ENCODE measurements at places on chromosomes 3 and 15.

DNA sequence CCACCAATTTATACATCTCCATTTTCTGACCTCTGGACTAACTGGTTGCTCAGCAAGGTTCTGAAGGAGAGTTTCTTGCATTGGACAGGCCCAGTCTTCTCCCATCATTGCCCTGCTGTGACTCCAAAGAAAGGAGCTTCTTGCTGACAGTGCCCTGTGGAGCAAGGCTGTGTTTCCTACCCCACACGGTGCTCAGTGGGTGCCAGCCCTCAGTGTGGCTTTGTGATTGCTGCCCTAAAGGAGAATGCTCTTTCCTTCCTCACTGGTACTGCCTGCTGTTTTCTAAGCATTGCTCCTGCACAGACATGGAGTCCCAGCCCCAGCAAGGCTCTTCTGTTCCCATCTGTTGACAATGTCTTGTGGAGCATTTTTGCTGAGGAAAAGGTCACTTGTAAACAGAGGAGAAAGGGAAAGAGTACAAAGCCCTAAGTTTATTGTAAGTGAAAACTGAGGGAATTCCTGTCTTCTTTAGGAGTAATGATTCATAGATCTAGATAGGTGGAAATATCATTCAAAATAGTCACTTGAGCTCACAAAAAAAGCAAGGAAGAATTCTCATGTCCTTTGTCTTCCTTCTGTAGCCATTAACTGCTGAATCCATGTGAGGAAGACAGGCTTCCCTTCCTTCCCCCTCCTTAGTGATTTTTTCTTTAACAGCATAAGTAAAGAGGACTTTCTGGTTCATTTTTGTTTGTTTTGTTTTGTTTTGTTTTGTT lies 62.9 kb downstream of the HMG20A start:
- no peak for DNase-seq

DNA sequence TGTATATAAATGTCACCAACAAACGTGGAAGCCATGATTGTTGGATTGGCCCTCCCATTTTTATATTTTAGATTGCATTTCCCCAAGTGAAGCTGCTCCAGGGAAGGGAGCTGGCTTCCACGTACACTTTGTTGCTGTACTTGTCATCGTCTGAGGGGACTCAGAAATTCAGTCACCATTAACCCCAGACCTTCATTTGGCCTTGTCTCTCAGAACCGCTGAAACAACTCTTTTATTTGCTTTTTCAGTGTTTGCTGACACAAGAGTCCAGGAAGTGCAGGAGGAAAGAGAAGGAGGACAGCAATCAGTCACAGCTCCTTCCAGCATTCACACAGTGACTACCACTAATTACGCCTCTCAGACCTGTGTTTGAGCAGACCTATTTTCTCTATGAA lies 276.5 kb downstream of the TBL1XR1 start:
- no peak for DNase-seq

DNA sequence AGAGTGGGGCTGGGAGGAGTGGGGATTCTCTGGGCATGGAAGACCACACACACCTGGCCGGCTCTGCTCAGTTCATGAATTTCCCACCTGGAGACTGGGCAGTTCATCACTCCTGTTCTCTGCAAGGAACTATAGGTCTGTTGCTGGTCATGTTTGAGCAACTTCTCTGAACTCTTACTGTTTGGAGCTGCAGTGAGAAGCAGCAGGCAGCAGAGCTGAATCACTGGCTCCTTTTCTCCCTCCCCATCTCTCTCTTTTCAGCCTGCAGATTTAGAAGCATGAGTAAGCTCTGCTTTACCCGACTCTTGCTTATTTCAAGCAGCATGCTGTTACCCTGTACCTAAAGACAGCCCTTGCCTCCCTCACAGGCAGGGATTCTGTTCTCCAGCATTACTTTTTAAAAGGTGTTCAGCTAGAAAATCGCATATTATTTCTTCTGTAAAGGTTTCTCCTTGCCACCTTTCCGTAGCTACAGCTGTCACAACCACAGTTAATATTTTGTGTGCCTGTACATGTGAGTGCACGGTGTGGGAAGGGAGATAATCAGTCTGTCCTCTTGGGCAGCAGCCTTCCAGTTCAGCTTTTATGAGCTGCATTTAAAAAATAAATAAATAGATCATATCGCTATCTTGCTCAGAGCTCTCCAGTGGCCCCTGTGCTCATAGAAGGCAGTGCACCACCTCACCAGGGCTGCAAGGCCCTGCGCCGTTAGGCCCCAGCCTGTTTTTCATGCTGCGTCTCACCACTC lies 131.6 kb downstream of the CHCHD6 start:
- DNase-seq: peak; percentile 32

DNA sequence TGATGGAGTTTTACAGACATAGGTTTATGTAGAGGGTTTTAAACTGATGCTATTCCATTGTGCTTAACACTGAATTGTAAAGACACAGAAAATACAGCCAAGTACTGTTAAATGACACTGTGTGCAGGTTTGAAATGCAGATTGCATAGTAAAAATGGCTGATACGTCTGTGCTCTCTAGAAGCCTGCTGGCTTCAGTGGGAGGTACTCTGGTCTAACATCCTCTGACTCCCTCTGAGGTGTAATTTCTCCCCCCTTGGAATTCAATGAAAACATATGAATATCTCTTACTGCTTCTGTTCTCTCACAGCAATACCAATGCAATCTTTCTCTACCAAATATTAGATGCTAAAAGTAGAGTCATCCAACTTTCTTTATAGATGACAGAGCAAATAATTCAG lies 176.6 kb downstream of the SLC9A9 start:
- no peak for DNase-seq

GRCh38 chr15:34365836-34366235 lies 1.2 kb downstream of the LPCAT4 start:
- DNase-seq: no peak

GRCh38 chr3:147669077-147669476 lies 259.9 kb downstream of the ZIC1 start:
- DNase-seq: no peak

DNA sequence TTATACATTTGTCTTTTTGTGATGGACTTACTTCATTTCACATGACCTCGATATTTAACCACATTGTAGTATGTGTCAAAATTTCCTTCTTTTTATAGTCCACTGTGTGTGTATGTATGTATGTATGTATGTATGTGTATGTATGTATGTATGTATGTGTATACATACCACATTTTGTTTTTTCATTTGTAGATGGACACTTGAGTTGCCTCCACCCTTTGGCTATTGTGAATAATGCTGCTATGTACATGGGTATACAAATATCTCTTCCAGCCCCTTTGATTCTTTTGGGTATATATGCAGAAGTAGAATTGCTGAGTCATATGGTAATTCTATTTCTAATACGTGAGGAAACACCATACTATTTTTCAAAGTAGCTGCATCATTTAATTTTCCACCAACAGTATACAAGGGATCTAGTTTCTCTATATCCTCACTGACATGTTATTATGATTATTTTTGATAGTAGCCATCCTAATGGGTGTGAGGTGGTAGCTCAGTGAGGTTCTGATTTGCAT lies 228.2 kb downstream of the OPA1 start:
- DNase-seq: no peak

GRCh38 chr3:17579289-17580031 lies 163.0 kb downstream of the TBC1D5 start:
- DNase-seq: peak; percentile 17

DNA sequence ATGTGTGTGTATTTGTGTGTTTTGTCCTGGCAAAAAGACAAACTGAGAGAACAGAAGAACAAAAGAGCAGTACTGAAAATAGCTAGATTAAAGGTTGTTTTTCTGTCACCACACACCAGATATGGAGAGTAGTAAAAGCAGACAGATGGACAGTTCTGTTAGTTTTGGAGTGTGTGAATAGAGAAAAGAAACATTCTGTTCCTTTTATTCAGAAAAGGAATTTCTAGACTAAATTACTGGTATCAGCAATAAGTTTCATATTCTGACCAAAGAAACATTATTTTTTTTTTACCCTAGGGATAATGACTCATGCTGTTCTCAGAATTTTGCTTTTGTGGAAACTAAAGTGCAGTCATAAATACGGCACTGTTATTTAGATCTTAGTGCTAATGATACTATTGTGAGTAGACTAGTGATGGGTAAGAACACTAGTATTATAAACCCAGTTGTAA lies 32.9 kb downstream of the PIK3CA start:
- no peak for DNase-seq
